AG08396 (cell line): ENCODE measurements at places on chromosomes 1 and 21.

- DNase-seq = no peak
These were observed 96.5 kb downstream of the LRRC53 start for GRCh38 chr1:74415935-74416334.

DNA sequence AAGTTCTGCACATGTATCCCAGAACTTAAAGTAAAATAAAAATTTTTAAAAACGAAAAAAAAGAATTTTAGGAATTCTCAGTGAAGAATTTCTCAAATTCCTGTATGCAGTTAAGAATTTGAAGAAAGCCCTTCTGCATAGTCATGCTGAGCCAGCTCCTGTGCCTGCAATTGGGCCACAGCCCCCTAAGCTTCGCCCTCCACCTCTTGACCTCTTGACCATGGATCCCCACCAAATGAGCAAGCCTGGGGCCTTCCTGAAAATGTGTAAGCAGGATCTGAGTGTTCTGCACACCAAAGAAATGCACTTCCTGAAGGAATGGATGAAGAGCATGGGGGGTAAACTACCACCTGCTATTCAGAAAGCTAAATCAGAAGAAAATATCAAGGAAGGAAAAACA lies 52.0 kb downstream of the NBPF6 start:
- DNase-seq = no peak

GRCh38 chr1:221740993-221741702 lies 741 bp downstream of the DUSP10 start:
- peak; percentile 33 for DNase-seq

DNA sequence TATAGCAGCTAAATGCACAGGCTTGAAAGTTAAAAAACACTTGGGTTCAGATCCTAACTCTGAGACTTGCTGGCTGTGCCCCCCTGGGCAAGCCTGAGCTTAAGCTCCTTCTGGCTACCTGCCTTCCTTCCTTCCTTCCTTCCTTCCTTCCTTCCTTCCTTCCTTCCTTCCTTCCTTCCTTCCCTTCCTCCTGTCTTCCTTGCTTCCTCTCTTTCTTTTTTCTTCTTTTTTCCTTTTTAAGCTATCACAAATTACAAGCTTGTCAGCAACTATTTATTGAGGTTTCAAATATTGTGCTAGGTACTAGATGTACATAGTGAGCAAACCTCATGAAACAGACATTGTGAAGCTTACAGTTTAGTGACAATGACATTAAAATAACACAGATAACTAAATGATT lies 15.1 kb downstream of the SGIP1 start:
- DNase-seq = no peak

- no peak for DNase-seq
These were observed 76.7 kb upstream of the VCAM1 start for GRCh38 chr1:100642826-100643225.

GRCh38 chr1:214289574-214290272 lies 8.8 kb downstream of the SMYD2 start:
- no peak for DNase-seq

DNA sequence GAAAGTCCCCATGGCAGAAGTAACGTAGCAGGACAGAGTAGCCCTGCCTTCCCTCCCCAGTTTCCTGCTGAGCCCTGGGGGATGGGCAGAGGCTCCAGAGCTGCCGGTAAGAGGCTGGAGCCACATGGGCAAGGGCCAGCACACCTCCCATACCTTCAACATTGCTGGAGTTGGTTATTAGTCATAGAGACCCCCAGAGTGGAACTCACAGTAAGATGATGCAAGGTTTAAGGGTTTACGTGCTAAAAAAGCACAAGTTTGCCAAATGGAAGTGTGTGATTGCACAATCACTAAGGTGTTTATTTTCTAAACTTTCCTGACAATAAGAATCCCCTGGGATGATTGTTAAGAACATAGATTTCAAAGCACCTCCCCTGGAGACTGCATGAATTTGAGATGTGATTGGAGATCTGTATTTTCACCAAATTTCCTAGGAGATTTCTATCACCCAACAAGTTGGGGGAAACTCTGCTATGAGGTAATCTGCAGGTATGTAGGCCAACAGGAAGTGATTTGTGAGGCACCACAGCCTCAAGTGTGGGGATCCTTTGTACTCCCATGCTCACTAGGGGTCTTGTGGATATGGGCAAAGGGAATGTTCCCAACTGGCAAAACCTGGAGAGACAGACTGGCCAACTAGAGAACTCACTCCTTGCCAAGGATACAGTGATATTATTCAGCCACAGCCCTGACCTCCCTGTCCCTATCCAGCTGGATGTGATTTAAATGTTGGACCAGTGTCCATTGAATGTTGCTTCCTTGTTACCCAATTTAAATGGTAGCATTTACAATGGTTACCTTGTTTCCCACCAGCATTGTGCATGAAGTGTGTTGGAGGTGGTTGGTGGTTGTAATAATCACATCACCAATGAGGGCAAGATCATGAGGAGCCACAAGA lies 37.1 kb upstream of the CSF1 start:
- no peak for DNase-seq

DNA sequence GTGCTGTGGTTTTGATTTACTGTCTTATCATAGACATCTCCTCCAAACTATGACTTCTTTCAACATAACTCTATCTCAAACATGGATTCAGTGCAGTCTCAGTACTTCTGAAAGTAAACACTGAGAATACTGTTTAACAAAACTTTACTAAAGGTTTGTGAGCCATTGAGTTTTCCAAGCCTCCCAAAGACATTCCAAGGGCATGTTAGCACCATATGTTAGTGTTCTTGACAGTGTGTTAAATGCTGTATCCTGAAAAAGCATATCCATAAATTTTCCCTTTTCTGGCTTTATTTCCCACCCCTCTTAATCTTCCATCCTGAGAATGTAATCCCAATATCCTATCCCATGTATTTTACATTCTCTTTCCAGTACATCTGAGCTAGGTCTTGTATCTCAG lies 446.8 kb upstream of the CXADR start:
- no peak for DNase-seq
